NCI-H524 treated with DMSO at 0.1 percent for 48 hours (cell line): ENCODE measurements at places on chromosomes 13 and 19.

GRCh38 chr13:37617173-37617572, 18.6 kb upstream of the POSTN start:
- no peak for DNase-seq

DNA sequence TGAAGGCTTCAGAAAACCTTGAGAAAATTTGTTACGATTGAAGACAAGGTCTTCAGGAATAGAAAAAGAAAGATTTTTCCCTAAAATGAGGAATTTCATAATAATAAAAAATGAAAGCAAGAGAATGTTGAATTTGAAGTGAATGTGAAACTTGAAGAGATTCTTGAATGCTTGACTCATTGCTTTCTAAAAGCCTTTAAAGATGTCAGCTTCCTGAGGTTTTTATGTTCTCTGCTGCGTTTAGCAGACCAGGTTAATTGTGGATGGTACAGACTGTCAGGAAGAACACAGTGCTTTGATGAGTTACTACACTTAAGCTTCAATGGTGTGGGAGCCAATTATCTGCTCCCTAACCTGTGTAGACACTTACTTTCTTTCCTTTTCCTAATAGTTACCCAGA, 96.3 kb upstream of the FNDC3A start:
- no peak for DNase-seq

DNA sequence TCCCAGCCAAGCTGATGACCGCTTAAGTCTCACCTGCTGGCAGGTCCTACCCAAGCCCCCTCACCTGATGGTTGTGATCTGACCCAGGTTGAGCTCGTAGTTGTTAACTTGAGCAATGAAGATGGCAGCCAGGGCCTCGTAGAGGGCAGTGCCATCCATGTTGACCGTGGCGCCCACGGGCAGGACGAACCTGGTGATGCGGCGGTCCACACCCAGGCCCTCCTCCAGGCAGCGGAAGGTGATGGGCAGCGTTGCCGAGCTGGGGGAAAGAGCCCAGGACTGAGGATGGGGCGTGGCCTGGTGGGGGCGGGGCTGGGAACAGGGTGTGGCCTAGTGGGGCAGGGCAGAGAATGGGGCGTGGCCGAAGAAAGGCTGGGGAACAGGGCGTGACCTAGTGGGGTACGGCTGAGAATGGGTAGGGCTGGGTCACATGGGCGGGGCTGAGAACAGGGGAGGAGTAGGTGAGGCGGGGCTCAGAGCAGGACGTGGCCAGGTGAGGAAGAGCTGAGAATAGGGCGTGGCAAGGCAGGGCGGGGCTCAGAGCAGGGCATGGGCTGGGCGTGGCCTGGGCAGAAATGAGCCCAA, 12.9 kb downstream of the OR7C2 start:
- no peak for DNase-seq

- DNase-seq = no peak
These were observed 40.6 kb downstream of the TNFSF11 start for GRCh38 chr13:42614436-42615035.

DNA sequence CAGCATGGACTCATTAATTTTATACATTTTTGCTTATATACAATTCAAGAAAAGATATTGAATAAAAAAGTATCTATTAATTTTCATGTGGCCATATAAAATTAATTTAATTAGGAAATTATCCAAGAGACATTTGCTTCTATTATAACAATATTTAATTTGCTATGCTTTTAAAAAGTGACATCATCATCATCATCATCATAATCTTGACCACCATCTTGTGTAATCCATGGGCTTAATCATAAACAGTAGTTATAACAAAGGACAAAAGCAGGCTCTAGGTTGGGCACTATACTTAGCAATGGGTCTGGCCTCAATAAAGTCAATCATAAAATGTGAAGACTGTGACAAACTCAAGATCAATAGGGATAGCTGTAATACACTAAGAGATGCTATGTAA, 1031.6 kb downstream of the SLITRK1 start:
- DNase-seq = no peak

DNA sequence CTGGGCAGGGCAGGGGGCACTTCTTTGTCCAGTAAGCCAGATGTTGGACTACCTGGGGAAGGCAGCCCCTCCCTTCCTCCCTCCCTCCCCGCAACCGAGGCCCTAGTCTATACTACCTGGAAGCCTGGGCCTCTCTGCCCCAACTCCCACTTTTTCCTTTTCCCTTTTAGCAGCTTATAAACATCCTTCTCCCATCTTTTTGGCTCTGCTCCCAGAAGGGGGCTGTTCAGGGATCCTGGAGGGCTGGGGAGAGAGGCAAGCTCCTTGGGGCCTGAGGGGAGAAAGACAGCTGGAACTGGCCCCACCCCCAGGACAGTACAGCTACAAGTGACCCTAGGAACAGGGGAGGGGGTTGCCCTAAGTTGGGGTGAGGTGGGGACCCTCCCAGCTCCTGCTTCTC, 44.9 kb downstream of the LYL1 start:
- no peak for DNase-seq

- DNase-seq = no peak
These were observed at the start of gene OR7D4 for GRCh38 chr19:9219489-9219888. Gene OR7D4 (minus strand): TSS chr19:9219589. CDS start chr19:9214837, 4,752 bp downstream.

DNA sequence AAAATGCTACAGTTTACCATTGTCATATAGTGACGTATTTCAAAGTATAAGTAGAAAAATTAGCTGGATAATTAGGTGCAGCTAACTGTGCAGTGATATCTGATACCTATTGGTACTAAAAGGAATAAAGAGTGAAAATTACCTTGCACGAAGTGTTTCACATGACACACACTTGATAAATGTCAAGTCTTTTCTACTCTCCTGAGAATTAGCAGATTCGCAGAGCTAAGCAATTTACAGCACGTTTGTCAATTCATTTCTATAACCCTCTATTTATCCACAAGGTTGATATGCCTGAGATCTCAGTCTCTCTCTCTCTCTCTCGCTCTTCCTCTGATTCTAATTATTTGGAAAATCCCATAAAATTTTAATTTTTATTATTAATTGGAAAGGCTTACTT, 1109.0 kb downstream of the EFNB2 start:
- no peak for DNase-seq

- DNase-seq = no peak
These were observed 20.5 kb upstream of the VSTM2B start for GRCh38 chr19:29505097-29505824.

DNA sequence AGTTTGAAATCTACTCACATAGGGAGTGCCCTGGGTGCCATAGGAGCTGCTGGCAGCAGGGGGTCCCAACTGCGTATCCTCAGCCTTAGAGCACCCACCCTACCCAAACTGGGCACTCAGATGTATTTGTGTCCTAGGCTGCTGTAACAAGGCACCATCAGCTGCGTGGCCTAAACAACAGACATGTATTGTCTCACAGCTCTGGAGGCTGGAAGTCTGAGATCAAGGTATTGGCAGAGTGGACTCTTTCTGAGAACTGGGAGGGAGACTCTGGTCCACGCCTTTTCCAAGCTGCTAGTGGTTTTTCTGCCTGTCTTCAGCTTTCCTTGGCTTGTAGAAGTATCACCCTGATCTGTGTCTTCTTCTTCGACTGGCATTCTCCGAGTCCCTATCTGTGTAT, 83.6 kb downstream of the FGF14 start:
- no peak for DNase-seq

- DNase-seq = no peak
These were observed 6.1 kb upstream of the ERVV-1 start for GRCh38 chr19:53007606-53008005.

GRCh38 chr13:41398494-41399170, 58.7 kb upstream of the RGCC start:
- no peak for DNase-seq

- no peak for DNase-seq
These were observed at the start of gene GJB6 for GRCh38 chr13:20231839-20232555. Gene GJB6 (minus strand): TSS chr13:20232319. CDS start chr13:20223480, 8,839 bp downstream.

DNA sequence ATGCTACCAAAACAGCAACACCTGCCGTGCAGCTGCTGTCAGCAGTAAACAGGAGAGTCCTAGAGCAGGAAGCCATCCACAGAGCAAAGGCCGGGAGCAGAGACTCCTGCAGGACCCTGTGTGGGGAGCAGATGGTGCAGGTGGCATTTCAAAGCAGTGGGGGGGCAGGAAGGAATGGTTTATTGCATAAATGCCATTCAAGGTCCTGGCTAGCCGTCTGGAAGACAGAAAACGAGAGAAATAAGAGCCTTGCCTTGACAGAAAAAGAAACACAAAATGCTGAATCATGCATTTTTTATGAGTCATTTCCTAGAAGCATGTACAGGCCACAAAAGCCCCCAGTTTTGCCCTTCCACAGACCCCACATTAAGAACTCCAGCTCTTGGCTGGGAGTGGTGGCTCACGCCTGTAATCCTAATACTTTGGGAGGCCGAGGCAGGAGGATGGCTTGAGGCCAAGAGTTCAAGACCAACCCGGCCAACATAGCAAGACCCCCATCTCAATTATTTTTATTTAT, 5.4 kb downstream of the RSPH6A start:
- peak; percentile 72 for DNase-seq
